ENCODE measurements at places on chromosomes 3 and 15.
A peak's percentile ranks its signal among the peaks of the same experiment; 100 is the strongest.

- no peak for DNase-seq
Measured at GRCh38 chr3:88028876-88029275, 29.9 kb downstream of the CGGBP1 start.

GRCh38 chr3:53566461-53567145 lies 72.2 kb downstream of the CACNA1D start:
- no peak for DNase-seq

DNA sequence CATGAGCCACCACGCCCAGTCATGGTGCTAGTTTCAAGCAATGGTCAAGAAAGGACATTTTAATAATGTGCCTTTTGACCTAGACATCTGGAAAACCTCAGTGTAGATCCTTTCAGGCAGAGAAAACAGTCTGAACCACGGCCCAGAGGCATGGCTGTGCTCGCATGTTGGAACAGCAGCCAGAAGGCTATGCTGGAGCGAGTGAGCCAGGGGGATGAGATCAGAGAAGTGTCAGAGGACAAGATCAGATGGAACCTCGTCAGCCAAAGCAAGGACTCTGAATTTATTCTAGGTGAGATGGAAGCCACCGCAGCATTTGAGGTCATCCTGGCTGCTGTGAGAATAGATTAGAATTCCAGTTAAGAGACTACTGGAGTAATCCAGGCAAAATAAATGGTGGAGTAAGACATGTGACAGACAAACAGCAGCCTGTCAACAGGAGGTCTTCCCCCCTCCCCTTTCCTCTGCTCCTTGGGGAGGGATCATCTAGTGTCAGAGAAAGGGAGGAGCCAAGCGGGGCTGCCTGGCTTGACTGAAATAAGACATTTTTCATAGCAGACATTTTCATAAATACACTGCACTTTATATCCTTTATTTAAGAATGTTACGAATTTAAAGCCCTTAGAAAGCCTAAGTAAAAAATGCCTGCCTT lies 40.4 kb upstream of the ACKR4 start:
- DNase-seq, result no peak

DNA sequence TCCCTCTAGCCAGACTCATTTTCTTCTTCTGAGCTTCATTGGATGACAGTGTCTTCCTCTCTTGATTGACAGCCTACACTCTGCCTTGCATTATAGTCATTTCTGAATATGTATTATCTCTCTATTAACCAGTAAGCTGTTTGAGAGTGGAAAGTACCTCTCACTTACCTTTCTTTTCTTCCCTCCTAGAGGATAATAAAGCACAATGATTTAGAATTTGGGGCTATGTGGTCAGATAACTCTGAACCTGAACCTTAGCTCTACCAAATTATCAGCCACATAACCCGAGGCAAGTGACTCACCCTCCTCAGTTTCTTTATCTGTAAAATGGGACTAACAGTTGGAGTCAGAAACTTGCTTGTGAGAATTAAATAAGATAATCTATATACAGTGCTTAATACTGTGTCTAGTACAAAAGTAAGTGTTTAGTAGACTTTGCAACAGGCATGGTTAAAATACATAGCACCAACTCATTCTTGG lies 331.8 kb upstream of the TBL1XR1 start:
- no peak for DNase-seq

- peak; percentile 28 for DNase-seq
Measured at GRCh38 chr15:90557186-90558084, 27.7 kb downstream of the CRTC3 start.
